ENCODE measurements at places on chromosomes 2 and 18.
A peak's percentile ranks its signal among the peaks of the same experiment; 100 is the strongest.

- DNase-seq = no peak
Observed at GRCh38 chr2:217840522-217840921, 162.3 kb downstream of the TNS1 start.

- DNase-seq = no peak
Observed at GRCh38 chr2:216574046-216574445, 59.2 kb upstream of the IGFBP2 start.

GRCh38 chr18:51933903-51934302 is 406.1 kb upstream of the DCC start:
- DNase-seq = no peak

DNA sequence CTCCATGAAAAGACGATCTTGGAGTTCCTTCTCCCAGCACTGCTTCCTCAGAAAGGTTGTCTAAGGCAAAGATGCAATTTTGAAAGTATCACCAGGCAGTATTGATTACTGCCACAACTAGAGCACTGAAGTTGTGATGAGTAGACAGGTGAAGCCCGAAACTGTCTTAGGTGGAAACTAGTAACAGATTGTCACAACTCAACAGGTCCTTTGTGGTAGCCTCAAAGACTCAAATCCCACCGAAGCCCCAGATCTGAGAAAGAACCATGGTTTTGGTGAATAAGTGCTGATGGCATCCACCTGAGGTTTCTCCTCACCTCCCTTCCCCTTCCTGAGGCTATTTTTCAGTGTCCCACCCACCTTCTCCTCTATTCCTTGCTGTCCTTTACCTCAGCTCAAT is 248.0 kb downstream of the DSEL start:
- no peak for DNase-seq

DNA sequence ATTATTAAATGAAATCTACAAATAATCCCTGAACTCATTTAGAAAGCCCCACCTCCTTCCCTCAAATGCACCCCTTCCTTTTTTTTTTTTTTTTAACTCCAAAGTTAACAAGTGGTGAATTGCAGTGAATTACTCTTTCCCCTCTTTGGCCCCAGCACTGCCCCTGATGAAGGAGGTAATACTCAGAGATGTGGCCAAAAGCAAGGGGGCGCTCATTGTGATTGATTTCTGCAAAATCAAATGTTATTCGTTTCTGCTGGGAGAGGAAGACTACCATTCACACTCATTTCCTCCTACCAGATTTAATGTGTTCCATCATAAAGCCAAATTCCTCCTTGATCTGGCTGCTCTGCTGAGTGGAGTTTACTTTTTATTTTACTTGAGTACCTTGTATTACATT is 259.4 kb downstream of the GPD2 start:
- no peak for DNase-seq

GRCh38 chr2:44441200-44441599 is 79.5 kb downstream of the CAMKMT start:
- no peak for DNase-seq

- no peak for DNase-seq
Observed at GRCh38 chr2:15932394-15933183, 7.8 kb upstream of the MYCN start.

DNA sequence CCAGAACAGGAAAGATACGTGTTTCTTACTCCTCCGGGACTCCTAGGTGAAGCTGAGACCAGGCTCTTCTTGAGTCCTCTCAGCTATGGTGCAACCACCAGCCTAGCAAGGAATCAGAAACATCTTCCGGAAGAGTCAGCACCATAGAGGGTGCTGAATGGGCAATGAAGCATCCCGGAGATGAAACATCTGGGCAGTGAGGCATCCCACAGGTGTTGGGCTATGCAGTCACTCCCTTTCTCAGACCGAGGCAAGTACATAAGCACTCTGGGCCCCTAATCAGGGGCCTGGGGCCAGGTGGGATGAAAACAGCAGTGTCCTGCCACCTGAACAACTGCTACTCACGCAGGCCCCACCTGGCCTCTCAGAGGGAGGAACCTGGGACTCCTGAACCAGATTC is 1.4 kb upstream of the CAPN10 start:
- peak; percentile 5 for DNase-seq

DNA sequence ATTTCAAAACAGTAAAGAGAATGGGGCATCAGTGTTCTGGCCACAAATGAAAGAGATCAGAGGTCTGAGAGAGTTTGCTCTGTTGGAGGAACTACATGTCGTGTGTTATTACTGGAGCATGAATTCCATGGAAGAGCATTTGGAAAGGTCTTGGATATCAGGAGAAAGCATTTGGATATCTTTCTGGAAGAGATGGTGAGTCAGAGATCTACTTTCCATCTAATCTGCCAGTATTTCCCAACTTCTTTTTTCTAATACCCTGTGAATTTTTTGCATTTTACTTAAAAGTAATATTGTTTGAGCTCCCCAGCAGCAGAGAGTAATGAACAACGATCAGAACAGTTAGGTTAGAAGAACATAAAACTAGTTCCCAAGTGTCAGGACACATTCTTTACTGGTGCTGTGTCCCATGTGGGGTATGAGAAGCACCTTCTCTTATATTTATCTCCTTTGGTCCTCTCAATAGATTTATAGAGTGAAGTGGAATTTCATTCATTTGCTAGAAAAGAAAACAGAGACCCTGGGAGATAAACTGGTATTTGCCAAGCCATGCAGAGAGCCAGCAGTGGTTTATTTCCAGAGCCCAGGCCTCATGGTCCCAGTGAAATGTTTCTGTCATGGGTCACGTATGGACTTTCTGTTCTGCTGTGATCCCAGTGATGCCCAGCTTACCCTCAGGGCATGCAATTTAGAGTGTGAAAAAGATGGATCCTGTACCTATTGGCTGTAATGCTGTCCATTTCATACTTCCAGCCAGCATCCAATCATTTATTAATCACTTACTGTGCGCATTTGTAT is 130.8 kb upstream of the NT5C1B start:
- DNase-seq = peak; percentile 86

DNA sequence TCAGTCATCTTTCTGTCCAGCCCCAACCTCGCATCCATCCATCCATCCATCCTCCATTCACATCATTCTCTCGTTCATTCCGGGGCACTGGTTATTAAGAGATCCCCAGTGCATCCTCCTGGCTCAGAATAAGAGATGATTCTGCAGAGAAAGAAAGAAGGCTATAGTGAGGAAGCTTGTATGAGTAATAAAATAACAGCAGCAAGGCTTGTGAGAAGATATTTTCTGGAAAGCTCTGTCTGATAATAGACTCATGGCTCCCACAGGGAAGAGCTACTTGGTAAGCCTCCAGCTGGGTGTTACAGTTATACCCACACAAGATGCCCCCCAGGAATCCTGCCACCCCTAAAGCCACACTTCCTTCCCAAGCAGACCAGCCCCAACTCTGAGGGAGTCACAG is 143.2 kb downstream of the MTCL1 start:
- DNase-seq = no peak

- no peak for DNase-seq
Observed at GRCh38 chr18:46333431-46334135, 229.4 kb downstream of the HAUS1 start.

DNA sequence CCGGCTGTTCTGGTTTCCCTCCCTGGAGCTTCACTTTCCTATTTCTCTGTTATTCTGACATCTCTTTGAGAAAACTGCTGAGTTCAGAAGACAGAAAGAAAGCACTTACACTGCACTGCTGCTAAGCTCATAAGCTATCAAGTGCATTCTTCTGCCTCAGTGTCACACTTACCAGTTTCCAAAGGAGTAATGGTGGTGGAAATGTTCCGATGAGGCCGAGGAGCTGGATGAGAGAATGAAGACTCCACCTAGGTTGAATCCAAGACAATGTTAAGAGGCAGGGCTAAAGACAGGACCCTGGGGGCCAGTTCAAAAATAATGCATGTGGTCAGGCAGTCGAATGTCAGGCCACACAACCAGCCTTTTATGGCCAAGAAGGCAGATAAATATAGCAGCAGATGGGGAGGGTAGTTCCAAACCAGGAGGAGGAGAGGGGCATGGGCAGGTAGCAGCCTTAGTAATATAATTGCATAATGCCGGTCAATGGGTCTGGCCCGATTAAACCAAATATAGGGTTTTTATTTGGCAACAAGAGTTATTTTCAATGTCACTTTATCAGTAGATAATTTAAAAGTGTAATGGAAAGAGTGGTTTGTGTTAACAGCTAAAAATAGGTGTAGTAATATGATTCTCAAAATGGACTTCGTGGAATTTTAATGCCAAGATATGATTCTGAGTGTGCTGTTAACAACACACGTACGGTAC is at the start of gene MYOM1:
TSS of gene MYOM1 (minus strand) at position 338 of the 705 bp plus-strand sequence. CDS start 4,745 bp downstream, outside the sequence.
- no peak for DNase-seq

DNA sequence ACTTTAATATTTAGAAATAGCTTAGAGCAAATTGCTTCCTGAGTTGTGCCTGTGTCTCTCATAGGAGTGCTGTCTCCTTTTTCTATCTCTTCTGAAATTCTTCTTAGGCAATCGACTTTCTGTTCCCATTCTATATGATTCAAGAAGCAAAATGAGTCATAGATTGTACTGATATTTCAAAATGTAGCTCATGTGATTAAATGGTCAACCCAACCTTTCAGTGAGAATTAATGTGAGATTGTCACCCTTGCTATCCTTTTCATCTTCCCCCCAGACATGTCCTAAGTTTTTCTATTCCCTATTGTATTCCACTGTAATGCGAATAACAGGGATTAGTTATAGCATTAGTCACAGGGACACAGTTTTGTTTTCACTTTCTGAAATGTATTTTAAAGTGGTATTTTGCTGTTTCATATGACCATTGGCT is 413.6 kb downstream of the THSD7B start:
- no peak for DNase-seq

DNA sequence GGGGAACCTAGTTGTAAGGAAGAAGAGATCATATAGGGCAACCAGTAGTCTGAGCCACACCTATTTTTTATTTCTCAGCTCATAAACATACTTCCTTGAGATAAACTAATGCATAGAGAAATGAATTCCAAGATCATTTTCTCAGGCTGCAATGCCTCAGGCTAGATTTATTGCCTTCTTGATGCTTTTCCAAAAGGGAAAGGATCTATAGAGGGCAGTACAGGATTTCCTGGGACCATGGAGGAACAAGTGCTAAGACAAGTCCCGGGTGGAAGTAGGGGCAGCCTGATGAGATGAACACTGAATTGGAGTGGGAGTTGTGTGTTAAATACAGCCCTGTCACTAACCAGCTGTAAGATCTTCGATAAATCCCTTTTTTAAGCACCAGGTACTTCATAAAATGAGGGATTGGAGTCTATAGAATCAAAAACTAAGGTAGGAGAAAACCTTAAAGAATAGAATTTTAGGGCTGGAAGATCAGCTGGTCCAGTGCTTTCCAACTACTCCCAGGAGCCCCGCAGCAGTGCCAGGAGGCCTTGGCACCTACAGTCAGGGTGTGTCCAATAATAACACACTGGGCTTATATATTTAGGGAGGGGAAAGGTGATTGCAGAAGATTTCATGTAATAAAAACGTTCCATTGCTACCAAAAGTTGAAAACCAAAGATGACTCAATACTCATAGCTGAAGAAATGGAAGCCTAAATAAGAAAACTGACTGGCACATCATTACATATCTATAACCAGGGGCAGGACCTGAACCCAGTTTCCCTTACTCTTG is 58.1 kb downstream of the SERTAD2 start:
- DNase-seq = no peak

DNA sequence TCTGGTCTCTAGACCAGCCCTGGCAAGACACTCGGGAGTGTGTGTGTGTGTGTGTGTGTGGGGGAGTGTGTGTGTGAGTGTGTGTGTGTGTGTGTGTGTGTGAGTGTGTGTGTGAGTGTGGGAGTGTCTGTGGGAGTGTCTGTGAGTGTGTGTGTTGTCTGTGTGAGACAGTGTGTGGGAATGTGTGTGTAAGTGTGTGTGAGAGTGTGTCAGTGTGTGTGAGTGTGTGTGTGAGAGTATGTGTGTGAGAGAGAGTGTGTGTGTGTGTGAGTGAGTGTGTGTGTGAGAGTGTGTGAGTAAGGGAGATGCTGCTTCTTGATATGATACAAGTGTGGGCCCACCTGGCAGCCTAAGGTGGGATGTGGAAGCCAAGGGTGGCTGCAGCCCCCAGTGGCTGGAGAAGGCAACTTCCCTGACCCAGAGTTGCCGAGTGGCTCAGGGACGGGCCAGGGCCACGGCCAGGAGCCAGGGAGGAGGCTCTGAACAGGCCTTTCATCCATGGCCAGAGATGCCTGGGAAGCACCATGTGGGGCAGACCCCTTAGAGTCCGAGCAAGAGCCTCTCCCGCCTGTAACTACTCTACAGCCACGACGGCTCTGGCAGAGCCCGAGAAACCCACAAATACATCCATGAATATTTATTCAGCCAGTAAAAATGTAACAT is 159.3 kb upstream of the MYCN start:
- DNase-seq = no peak

DNA sequence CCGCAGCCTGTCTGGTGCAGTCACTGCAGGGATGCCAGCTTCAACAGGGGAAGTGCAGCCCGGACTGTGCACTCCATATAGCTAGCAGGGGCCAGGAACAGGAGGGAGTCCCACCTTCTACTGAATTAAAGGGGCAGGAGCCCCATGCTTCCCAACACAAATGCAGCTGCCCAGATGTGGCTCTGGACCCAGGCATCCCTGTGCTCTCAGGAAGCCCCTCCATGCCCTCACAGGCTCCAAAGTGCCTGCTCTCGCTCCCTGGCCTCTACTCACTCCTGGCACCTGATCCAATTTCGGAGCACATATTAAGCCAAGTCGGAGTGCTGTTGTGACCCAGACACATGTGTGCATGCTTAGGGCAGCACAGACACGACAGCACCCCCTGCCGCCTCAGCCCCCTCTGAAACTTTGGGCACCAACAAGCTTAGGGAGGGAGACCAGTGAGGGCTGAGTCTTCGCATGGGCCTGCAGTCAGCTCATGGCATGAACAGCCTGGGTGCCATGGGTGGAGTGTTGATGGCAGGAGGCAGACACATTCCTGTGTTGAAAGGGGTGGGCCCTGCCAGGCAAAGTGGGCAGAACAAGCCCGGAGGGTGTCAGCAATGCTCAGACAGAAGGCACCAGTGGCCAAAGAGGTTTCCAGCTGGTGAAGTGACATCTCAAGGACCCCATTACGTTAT is 83.5 kb downstream of the ZNF804A start:
- DNase-seq = no peak

DNA sequence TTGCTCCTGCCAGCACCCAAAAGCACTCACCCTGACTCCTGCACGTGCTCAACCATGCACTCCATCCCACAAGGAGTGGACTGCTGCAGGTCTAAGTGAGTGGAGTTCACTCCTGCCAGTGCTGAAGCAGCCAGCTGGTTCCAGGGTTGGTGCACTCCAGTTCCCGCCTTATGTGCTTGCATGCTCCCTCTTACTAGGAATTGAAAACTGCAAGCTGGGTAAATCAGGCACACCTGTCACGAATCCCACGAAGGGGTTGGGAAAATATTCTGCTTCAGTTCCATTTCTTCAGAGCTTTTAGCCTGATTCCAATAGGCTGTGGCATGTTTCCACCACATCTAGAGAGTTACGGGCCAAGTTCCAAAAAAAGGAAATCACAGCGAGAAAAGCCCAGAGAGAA is 1365.5 kb upstream of the CHAC2 start:
- no peak for DNase-seq

- DNase-seq = no peak
Observed at GRCh38 chr18:60146220-60146960, 226.2 kb downstream of the MC4R start.

- peak; percentile 58 for DNase-seq
Observed at GRCh38 chr2:167212014-167212648, 323.9 kb downstream of the XIRP2 start.

GRCh38 chr2:128304715-128305554 is 13.7 kb downstream of the HS6ST1 start:
- peak; percentile 76 for DNase-seq
